ENCODE measurements at places on chromosomes 6 and 20.
A peak's percentile ranks its signal among the peaks of the same experiment; 100 is the strongest.

DNA sequence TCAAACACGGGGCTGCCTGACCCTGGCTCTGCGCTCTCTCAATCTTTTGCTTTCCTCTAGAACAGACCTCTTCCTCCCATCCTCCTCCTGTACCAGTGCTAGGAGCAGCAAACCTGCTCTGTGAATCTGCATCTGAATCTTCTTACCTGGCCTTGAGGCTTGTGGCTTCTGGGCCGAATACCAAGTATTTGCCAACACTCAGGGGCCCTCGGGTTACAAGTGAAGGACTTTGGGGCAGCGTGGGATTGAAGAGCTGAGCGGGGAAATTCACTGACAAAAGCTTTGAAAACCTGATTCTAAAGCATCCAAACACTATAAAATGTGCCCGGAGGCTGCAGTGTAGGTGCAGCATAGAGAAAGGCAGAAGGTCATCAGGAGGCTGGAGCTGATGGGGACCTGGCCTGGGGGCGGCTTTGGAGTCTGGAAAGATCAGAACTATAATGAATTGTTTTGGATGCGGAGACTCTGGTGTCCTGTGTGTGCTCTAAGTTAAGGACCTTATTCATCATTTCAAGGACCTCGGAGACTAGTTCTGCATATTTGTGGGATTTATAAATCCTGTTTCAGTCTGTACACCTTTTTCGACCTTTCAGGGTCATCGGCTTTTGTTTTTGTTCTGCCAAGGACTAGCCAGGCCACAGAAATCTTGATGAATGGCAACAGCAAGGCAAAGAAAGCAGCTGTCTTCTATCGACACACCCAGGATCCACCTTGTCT lies 16.4 kb upstream of the IGF2R start:
- DNase-seq = no peak

GRCh38 chr6:69627625-69628024 lies 169.2 kb downstream of the LMBRD1 start:
- no peak for DNase-seq

- peak; percentile 87 for DNase-seq
Observed at GRCh38 chr6:71349976-71350615, 61.5 kb downstream of the OGFRL1 start.

GRCh38 chr20:10978019-10978702 lies 304.4 kb upstream of the JAG1 start:
- no peak for DNase-seq

- DNase-seq = no peak
Observed at GRCh38 chr6:87210979-87211378, 55.6 kb downstream of the ZNF292 start.

GRCh38 chr6:15365273-15365687 lies 119.4 kb downstream of the JARID2 start:
- DNase-seq = peak; percentile 30

DNA sequence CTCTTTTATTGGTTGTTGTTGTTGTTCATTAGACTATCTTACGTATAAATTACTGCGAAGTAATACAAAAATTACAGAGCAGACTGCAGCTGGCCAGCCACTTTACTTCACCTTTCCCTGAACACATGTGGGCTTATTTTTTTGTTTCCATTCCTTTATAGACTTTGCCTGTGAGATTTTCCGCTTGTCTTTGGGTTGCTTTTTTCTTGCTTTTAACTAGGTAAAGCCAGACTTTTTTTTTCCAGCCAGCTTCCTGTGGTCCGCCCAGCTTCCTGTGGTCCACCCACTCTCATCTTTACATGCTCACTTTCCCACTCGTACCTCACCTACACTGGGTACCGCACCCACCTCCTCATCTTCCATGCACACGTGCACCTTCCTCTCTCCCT lies 79.0 kb downstream of the IPCEF1 start:
- DNase-seq = no peak

DNA sequence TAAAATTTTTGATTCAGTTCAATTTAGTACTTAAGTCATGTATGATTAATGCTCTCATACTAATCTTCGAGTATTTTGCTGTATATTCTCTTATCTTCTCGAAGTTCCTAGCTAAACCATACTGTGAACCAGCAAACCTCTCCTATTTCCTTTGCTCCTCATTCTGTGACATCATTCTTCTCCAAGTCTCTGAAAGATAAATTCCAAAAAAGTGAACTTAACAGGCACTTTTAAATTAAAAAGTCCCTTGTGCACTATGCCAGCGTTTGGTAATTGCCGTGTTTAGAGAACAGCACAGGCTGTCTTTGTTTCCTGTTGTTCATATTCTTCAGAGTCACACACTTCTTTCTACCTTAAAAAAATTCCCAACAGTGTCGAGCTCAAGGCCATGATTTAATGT lies 188.4 kb upstream of the PHACTR1 start:
- DNase-seq = no peak

- no peak for DNase-seq
Observed at GRCh38 chr6:116173928-116174327, 48.0 kb upstream of the COL10A1 start.

DNA sequence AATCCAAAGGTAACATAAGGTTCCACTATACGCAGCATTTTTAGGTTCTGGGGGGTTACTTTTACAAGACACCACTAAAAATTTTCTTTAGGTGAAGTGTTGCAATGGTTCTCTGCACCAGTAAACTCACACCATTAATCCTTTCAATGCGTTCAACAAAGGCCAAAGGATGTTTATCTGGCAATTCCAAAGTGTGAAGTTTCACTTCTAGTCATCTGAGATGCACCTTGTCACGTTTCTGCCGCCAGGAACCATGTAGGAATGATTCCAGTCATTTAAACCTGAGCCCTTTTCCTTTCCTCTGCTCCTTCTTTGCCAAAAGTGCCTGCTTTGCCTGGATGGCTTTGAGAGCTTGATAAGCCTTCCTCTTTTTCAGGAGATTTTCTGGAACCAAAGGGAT lies 54.8 kb downstream of the CD164 start:
- DNase-seq = no peak

DNA sequence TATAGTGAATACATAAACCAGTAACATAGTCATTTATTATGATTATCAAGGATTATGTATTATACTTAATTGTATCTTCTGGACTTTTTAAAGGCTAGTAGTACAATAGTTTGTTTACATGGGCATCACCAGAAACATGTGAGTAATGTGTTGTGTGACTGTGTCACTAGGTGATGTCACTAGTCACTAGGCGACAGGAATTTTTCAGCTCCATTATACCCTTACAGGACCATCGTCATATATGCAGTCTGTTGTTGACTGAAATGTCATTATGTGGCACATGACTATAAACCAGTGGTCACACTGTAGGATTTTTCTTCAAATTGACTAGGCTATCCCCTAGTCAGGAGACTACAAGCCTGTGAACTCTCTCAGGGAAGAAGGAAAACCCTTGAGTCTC lies 86.5 kb upstream of the CENPW start:
- DNase-seq = no peak

GRCh38 chr6:73585566-73586415 lies 65.0 kb upstream of the EEF1A1 start:
- peak; percentile 87 for DNase-seq

GRCh38 chr6:139862311-139862710 lies 487.9 kb upstream of the CITED2 start:
- no peak for DNase-seq

GRCh38 chr20:51756653-51757052 lies 11.5 kb downstream of the ATP9A start:
- DNase-seq = no peak

- peak; percentile 51 for DNase-seq
Observed at GRCh38 chr20:51712501-51713212, 55.5 kb downstream of the ATP9A start.

DNA sequence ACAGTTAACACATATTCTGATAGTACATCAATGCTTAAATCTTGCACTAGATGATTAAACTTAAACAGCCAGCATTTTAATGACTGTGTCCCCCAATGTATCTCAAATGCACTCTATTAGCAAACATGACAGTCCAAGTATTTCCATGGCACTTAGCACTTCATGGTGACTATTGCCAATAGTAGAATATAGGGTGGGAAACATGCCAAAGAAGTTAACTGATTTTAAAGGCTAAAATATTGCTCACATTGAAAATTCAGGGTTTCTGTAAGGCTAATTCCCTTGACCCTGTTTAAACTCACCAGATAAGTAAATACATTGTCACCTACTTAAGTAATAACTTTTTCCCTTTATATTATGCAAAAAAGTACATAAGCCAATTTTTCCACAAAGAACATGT lies 266.9 kb downstream of the TBC1D32 start:
- DNase-seq = no peak

- no peak for DNase-seq
Observed at GRCh38 chr6:73109659-73110058, 115.6 kb downstream of the KHDC1L start.

GRCh38 chr6:159978291-159979135 lies 9.6 kb downstream of the IGF2R start:
- DNase-seq = no peak

GRCh38 chr6:79421707-79422484 lies 115.3 kb downstream of the LCA5 start:
- peak; percentile 60 for DNase-seq

DNA sequence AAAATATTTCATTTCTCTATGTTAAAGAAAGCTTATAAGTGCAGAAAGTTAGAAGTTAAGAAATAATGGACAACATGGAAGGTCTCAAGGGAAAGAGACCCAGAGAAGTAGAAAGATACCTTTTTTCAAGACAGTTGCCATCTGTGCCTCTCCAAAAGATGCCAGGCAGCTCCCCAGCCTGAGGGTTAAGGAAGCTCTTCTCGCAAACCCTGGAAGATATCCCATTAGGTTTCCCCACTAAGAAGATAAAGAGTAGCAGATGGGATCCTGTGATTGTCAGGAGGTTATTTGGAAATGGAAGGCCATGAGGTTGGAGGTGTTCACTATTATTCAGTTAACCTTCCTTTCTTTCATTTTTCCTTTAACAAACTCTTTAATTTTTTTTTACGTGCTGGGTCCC lies 110.1 kb upstream of the SIM1 start:
- DNase-seq = no peak

DNA sequence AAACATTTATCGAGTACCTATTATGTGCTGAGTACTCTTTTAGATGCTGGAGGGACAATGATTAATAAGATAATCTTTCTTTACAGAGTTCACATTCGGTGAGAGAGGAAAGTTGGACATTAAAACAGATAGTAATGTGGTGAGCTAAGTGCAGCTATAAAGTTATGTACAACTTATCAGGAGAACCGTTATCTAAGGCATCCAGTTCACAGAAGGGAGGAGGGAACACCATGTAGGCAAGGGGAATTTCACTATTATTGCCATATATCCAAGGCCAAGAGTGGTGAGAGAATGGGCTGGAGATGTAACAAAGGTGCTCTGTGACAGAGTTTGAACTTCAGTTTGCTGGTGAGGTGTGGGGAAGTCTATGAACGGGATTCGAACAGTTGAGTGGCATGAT lies 105.8 kb downstream of the CARMIL1 start:
- DNase-seq = no peak

GRCh38 chr6:160374836-160375560 lies 26.8 kb downstream of the SLC22A3 start:
- DNase-seq = no peak
